ENCODE measurements at places on chromosomes 1 and 21.

DNA sequence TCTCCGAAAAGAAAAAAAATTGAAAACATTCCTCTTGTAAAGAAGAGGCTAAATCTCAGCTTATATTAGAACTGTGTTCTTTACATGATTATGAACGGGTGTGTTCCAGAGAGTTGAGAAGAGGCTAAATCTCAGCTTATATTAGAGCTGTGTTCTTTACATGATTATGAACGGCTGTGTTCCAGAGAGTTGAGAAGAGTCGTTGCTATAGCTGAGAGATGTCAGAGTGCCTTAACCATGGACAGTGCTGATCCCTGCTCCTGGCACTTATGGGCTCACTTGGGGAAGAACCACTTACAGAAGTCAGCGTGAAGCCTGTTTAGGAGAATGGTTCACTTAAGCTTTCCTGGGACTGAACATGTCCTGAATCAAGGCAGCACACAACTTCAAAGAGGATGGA, 35.0 kb downstream of the SLC35F3 start:
- no peak for ATAC-seq

GRCh38 chr1:1435911-1436629, 580 bp downstream of the VWA1 start:
- ATAC-seq, result no peak

- ATAC-seq, result no peak
These were observed 2.3 kb upstream of the BACH1 start for GRCh38 chr21:29296446-29296845.

GRCh38 chr21:40924641-40925040, 77.7 kb upstream of the DSCAM start:
- no peak for ATAC-seq

- peak; percentile 95 for ATAC-seq
These were observed 29.6 kb upstream of the AGL start for GRCh38 chr1:99820546-99820945.
